ENCODE measurements at places on chromosomes 13 and 19.

- DNase-seq, result no peak
These were observed 4.1 kb downstream of the CRYL1 start for GRCh38 chr13:20521364-20522115.

DNA sequence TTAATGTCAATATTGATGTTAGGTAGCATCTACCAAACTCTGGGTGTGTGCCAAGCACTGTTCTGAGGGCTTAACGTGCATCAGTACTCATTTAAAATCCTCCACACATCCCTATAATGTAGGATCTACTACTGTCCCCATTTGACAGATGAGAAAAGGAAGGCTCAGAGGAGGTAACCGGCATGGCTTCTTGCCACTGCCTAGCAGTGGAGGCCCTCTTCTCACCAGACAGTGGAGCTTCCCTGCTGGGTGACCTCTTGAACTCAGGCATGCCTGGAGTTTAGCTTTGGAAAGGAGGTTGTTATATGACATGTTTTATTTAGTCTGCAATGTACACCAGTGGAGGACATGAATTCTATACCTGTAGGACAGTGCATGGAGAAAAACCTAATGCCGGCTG is 2.1 kb downstream of the SPATA13 start:
- no peak for DNase-seq

DNA sequence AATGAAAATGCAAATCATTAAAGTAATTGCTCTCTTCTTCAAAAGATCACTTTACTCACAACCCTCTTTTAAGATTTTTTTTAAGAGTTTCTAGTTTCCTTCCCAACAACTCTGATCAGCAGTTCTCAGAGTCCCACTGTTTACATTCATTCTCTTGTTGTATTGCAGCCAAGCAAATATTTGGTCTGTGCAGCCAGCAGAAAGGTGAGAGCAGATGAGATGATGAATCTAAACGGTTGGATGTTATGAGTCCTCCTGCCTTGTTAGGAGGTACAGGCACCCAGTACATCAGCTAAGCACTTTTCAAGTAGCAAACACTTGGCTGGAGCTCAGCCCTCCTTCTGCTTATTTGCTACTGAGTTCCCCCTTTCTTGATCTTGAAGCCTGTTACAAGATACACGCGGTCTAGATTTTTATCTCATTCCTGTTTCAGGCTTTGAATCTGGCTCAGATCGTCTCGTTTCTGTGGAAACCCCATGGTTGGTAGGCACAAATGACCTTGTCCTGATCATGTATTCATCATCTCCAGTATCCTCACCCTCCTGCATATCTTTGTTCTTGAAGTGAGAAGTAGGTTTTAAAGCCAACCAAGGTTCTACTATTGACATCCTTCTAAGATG is 300.7 kb downstream of the DCT start:
- DNase-seq, result no peak

GRCh38 chr13:40442826-40443225 is 223.6 kb downstream of the FOXO1 start:
- no peak for DNase-seq

DNA sequence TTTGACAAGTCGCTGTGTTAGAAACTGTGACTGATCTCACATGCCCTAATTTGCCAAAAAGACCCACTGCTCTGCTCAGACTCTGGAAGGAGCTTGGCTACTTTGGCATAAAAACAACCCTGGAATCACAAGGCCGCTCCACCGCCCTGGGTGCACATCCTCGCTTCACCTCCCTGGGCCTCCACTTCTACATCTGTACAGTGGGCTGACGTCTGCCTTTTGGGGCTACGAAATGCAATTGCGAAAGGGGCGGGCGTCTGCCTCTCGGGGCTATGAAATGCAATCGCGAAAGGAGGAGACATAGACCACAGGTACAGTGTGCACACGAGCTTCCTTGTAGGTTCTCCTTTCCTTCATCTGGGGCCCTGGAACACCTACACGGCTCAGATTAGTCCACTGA is 74.2 kb downstream of the SLC7A1 start:
- DNase-seq, result no peak

All from activated gamma-delta T cell treated with Interleukin-2 at 50 U/mL for 16 hours (primary cell).